Esophagus muscularis mucosa (tissue), 4 donors: ENCODE measurements at places on chromosomes 1 and 21. TPM values are rescaled to one million over a fixed set of nuclear protein-coding genes. Genes with fewer than 3 reads are reported as not detected.

RHOC gene
- 222 TPM for total RNA-seq

C21orf58 gene
- 0.50 TPM for total RNA-seq

CNR2 gene
- total RNA-seq: not detected

TSSK3 gene
- not detected for total RNA-seq

SHE gene
- total RNA-seq: 17.0 TPM

GRCh38 chr1:19418503-19418971, 66.8 kb downstream of the CAPZB start:
- no peak for DNase-seq

- DNase-seq: no peak
Measured at GRCh38 chr1:204437796-204438570, 26.4 kb upstream of the PPP1R15B start.

- DNase-seq: no peak
Measured at GRCh38 chr21:37079211-37079824, 6.3 kb downstream of the TTC3 start.

GRCh38 chr21:33434770-33435360, 31.7 kb downstream of the IFNGR2 start:
- no peak for DNase-seq

- DNase-seq: no peak
Measured at GRCh38 chr1:51753969-51754368, 124.6 kb downstream of the NRDC start.

GRCh38 chr1:41097105-41097504, 75.6 kb upstream of the SLFNL1 start:
- no peak for DNase-seq

- peak; percentile 74 for DNase-seq
Measured at GRCh38 chr21:45724994-45725843, 81.7 kb downstream of the PCBP3 start.

- DNase-seq: no peak
Measured at GRCh38 chr1:171883849-171884248, 42.6 kb downstream of the DNM3 start.

DNA sequence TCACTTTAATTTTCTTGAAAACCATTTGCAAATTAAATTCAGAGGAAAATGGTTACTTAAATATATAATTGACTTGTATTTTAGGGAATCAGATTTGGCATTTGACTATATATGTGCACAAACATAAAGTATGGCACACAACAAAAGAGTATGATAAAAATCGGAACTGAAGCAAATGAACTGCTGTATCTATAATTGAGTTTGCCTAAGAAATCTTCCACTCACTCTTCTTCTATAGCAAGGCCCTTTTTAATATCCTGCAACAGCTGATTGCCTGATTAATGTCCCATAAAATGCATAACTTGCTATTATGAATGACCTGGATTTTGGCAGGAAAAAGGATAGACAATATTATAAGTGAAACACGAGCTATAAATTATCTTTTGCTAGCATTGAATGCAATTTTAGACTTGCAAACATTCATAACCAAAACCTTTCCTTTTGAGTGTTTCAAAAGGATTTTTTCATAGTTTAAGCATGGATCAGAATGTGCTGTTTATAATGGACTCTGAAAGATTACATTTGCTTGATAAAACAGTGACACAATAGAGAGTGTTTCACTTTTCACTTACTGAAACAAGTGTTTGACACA, 2204.3 kb downstream of the MRPL39 start:
- no peak for DNase-seq

GRCh38 chr1:95039360-95040031, 33.3 kb downstream of the ALG14 start:
- DNase-seq: no peak

- DNase-seq: no peak
Measured at GRCh38 chr1:118564961-118565703, 380.1 kb upstream of the SPAG17 start.

GRCh38 chr1:183228347-183229220, 42.5 kb downstream of the LAMC2 start:
- no peak for DNase-seq

DNA sequence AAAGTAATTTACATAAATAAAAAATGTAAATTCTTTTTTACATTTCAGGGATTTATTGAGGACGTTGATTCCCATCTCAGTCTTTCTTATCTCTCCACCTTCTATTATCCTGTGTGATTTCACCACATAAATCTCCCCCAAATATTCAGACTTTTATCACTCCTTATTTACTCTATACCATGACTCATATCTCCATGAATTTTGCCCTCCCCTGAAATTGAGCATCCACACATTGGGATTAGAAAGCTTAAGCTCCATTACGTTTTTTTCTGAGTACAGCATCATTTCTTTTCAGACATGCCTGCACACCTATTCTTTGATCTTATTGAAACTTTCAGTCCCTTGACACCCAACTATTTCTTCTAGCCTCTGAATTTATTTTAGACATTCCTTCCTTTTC, 111.2 kb downstream of the IFI44 start:
- no peak for DNase-seq

GRCh38 chr1:210371916-210372315, 43.2 kb downstream of the HHAT start:
- DNase-seq: peak; percentile 74

- DNase-seq: no peak
Measured at GRCh38 chr1:83909687-83910086, 89.2 kb downstream of the TTLL7 start.

GRCh38 chr1:93937997-93938396, 28.8 kb upstream of the GCLM start:
- no peak for DNase-seq

GRCh38 chr1:111717450-111717849, 21.7 kb downstream of the INKA2 start:
- no peak for DNase-seq

- DNase-seq: no peak
Measured at GRCh38 chr1:186813420-186813819, 15.3 kb upstream of the PLA2G4A start.

DNA sequence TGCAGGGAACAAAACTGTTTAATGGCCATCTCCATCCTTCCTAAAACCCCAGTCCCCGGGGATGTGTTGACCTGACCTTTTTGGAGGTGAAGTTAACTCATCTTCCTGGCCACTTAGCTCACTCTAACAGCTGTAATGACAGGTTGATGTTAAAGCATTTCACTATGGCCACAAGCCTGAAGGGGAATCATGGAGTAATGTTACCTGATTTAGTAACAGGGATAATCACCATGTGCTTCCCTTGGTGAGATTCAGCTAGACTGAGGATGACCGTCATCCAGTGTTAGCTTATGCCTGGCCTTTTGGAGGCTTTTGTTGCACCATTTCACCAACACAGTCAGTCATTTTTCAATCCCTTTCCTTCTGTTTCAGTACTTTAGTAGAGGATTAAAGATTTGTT, 64.3 kb upstream of the RAVER2 start:
- DNase-seq: no peak

DNA sequence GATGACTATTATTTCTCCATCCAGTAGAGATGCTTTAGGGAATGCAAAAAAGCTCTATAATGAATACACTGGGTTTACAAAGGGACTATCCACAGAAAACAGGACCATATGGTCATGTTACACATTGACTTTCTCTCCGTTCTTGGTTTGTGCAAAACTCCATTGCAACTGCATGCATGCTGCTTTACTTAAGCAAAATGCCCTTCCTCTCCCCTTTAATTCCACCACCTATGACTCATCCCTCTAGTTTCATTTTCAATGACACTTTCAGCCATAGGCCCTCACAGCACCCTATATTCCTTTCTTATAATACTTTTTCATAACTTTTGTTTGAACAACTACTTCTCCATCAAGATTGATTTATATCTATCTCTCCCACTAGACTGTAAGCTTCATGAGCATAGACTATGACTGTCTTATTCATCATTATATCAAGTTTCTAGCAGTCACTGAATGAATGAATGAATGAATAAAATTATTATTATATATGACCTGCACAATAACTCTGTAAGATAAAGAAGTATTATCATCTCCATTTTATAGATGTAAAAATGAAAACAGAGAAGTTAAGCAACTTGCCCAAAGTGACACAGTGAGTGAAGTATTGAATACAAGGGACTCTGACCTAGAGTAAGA, 248.9 kb downstream of the PLPP3 start:
- DNase-seq: no peak

GRCh38 chr1:110563089-110563488, 43.1 kb downstream of the KCNA2 start:
- DNase-seq: no peak

- no peak for DNase-seq
Measured at GRCh38 chr1:44926311-44926781, 60.0 kb downstream of the EIF2B3 start.

GRCh38 chr1:36913016-36913415, 121.3 kb downstream of the GRIK3 start:
- peak; percentile 78 for DNase-seq

DNA sequence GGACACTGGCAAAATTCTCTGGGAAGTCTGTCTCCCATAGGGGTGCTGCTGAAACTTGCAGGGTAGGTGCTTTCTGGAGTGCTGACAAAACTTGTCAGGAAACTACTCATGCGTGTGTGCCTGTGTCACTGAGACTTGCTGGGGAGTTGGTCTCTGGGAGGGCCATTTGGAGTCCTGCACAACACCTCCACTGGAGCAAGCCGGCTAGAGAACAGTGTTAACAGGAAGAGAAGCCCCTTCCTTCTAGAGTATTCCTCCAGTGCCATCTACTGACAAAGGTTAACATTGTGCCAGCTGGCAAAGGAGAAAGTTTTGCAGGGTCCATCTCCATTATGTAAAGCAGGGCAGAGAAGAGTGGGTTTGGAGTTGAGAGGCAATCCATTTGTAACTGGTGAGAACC, 30.0 kb downstream of the ZMYM4 start:
- no peak for DNase-seq

- no peak for DNase-seq
Measured at GRCh38 chr1:228428412-228428811, 11.8 kb upstream of the TRIM17 start.

DNA sequence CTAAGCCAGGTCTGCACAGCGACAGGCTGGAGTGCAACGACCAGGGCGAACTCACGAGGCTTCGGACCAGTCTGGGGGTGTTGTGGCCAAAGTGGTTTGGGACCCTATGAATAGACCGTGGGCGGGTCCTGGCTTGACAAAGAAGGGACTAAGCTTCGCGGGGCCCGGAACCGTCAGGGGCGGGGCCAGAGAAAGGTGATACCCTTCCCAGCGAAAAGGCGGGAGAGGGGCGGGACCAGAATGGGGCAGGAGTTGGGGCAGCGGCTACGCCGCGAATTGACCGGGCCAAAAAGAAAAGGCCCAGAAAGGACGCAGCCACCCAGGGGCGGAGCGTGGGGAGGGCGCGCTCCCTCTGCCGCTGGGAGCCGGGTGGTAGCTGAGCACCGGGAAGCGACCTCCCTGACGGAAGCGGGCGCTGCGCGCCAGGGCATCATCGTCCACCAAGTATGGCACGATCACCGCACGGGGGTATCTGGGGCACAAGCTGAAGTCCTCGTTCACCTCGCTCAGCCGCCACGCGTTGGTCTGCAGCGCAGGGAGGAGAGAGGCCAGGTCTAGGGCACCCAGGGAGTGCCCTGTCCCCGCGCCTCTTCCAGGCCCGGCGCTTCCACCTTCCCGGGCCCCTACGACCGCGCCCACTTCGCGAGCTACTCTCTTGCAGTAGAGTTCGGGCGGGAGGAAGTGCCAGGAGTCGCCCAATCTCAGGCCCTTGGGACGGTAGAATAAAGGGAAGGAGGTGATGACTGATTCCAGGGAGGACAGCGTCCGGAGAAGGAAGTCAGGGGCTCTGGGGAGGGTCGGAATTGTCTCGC, 6.7 kb upstream of the FAM167B start:
- DNase-seq: no peak

- DNase-seq: no peak
Measured at GRCh38 chr1:103561643-103562395, 9.6 kb upstream of the AMY2B start.
